ENCODE measurements at places on chromosomes 16 and 17. TPM values are rescaled to one million over a fixed set of nuclear protein-coding genes. Genes with fewer than 3 reads are reported as not detected.

The PERCC1 gene
- not detected for total RNA-seq

GRCh38 chr17:75587675-75588595 is at the start of gene MYO15B:
TSS of gene MYO15B (plus strand) at chr17:75587800. CDS start at chr17:75588058, 258 bp downstream.
- peaks cover 5% of the 10 kb centered on the region for H3K4me1 ChIP-seq
- DNase-seq, result peak; percentile 64
- no peak within 1 kb of the TSS for H3K27ac ChIP-seq
- H3K4me3 ChIP-seq, result peak within 1 kb of the TSS; percentile 39
- H3K27me3 ChIP-seq, result peaks cover 17% of the 10 kb centered on the region

- H3K36me3 ChIP-seq, result peaks cover 29% of the 10 kb centered on the region
- peak overlapping the region; percentile 94 for H3K4me3 ChIP-seq
- peak overlapping the region; percentile 86 for H3K27ac ChIP-seq
- H3K27me3 ChIP-seq, result peaks cover 33% of the 10 kb centered on the region
- peaks cover 41% of the 10 kb centered on the region for H3K4me1 ChIP-seq
- peak; percentile 74 for DNase-seq
These were observed 16.3 kb upstream of the AURKB start for GRCh38 chr17:8226536-8227237.

GRCh38 chr17:40432864-40433528 is 10.3 kb upstream of the IGFBP4 start:
- no peak for DNase-seq
- no peaks in the 10 kb centered on the region for H3K27me3 ChIP-seq
- no peak overlapping the region for H3K4me3 ChIP-seq

DNA sequence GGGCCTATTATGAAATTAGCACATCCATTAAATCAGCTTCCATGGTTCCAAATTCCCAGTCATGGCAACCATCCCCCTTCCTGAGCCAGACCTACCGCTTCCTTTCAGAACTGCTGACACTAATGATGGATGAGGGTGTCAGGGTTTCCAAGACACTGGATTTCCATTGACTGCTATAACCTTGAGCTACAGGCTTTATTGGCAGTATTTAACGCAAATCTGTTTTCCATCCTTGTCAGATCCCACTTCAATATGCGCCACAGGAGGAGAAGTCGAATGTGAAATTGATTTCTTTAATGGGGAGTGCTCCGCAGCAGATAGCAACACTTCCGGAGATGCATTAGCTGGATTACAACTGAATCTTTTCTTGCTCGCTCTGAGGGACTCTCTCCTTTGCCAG is 197.1 kb downstream of the HS3ST4 start:
- DNase-seq, result no peak
- H3K36me3 ChIP-seq, result no peaks in the 10 kb centered on the region
- H3K27me3 ChIP-seq, result no peaks in the 10 kb centered on the region
- peak overlapping the region; percentile 32 for H3K27ac ChIP-seq
- peaks cover 44% of the 10 kb centered on the region for H3K4me1 ChIP-seq

The CEP295NL gene
- total RNA-seq, result 1.2 TPM

- peak overlapping the region; percentile 75 for H3K27ac ChIP-seq
- DNase-seq, result no peak
- H3K36me3 ChIP-seq, result peaks cover 2% of the 10 kb centered on the region
- H3K4me3 ChIP-seq, result no peak overlapping the region
- H3K27me3 ChIP-seq, result no peaks in the 10 kb centered on the region
These were observed 71.9 kb downstream of the N4BP1 start for GRCh38 chr16:48537909-48538745.

DNA sequence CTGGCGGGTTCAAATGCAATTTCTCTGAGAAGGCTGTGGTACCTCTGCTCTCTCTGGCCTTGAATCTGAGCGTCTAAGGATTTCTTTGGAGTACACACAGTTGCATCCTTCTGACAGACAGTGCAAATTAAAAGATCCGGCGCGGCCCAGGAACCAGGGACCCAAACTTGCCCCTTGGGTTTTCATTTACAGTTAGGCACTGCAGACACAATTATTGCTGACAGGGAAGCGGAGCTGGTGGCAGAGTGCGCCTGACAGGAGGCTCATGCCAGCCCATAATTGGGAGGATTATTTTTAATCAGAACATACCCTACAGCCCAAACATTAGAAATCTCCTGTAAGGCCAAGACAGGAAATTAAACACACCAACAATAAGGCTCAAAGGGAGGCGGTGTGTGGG is 1023.4 kb upstream of the RBFOX1 start:
- no peaks in the 10 kb centered on the region for H3K4me1 ChIP-seq
- H3K4me3 ChIP-seq, result no peak overlapping the region
- no peaks in the 10 kb centered on the region for H3K36me3 ChIP-seq

GRCh38 chr17:60645918-60646523 is 31.6 kb upstream of the BCAS3 start:
- H3K4me1 ChIP-seq, result peaks cover 19% of the 10 kb centered on the region
- peaks cover 11% of the 10 kb centered on the region for H3K36me3 ChIP-seq
- no peaks in the 10 kb centered on the region for H3K27me3 ChIP-seq
- no peak for DNase-seq

DNA sequence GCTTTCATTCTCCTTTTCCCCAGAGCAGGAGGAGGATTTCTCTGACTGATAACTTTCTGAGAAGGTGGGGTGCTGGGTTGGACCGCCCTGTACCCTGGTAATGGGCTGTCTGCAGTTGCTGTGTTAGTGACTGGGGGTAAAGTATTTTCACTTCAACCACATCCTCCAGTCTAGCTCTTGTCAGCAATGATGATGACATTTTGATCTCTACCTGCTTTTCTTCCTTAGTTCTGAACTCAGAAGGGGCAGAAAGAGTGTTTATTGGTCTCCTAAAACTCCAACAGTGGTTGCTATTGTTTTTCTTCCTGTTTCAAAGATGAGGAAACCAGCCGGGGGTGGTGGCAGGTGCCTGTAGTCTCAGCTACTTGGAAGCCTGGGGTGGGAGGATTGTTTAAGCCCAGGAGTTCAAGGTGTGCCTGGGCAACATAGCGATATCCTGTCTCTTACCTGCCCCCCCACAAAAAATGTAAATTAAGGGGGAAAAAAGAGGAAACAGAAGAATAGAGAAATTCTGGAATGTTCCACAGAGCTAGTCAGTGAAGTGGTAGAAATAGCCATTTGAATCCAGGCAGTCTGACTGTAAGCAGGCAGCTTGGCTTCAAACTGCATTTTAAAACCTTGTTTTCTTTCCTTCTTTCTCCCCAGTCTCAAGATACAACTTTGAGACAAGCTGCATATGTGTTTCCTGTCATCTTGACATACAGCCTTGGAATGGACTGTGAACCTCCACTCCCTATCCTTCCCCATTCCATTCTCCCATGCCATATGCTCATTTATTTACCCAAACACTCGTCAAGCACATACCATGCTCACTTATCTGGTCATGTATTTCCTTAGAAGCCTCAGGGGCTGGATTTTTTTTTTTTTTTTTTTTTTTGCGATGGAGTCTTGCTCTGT is 3.3 kb upstream of the N4BP1 start:
- H3K27ac ChIP-seq, result no peak overlapping the region
- H3K27me3 ChIP-seq, result peaks cover 5% of the 10 kb centered on the region
- peaks cover 16% of the 10 kb centered on the region for H3K4me1 ChIP-seq
- peaks cover 4% of the 10 kb centered on the region for H3K36me3 ChIP-seq

The TXNDC17 gene
- total RNA-seq, result 112 TPM

The TBC1D16 gene
- 96.2 TPM for total RNA-seq

DNA sequence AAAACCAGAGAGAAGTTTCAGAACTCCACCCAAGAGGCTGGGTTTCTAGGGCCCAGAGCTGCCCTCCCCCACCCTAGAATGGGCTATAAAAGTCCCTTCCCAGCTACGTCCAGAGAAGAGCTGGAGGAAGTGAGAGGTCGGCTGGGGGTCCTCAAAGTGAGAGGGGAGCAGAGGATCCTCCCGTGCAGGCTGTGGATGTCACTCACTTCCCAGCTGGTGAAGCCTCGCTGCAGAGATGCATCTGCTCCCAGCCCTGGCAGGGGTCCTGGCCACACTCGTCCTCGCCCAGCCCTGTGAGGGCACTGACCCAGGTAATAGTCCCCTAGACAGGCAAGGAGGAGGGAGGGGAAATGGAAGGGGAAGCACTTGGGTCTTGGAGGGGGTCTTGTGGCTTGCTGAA is at the start of gene EPX:
EPX (plus strand) TSS at position 115 of the 400 bp plus-strand sequence; CDS start at position 236, 121 bp downstream.
- peak within 1 kb of the TSS; percentile 71 for H3K27ac ChIP-seq
- DNase-seq, result no peak
- H3K4me1 ChIP-seq, result no peaks in the 10 kb centered on the region
- H3K27me3 ChIP-seq, result peaks cover 47% of the 10 kb centered on the region
- no peaks in the 10 kb centered on the region for H3K36me3 ChIP-seq

DNA sequence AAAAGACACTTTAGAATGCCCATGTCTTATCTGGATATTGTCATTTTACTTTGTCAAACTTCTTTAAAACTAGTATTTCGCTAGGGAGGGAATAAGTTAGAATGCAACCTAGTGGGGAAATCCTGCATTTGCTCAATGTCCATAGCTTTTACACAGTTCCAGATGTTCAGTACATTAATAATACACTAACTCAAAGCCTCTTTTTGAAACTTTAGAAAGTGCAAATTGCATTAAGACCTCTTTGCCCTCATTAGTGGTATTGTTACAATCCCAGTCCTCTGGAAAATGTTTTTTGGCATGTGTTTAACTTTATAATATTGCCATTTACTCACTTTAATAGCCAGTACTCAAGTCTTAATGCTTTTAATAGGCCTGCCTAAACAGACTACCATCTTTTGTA is 106.8 kb downstream of the BRIP1 start:
- H3K4me3 ChIP-seq, result no peak overlapping the region
- no peaks in the 10 kb centered on the region for H3K4me1 ChIP-seq
- no peak for DNase-seq
- peaks cover 37% of the 10 kb centered on the region for H3K36me3 ChIP-seq

The GRAPL gene
- total RNA-seq, result 1.2 TPM

GRCh38 chr17:62083651-62084050 is 18.6 kb upstream of the MED13 start:
- H3K4me1 ChIP-seq, result no peaks in the 10 kb centered on the region
- H3K4me3 ChIP-seq, result no peak overlapping the region
- no peak for DNase-seq
- no peaks in the 10 kb centered on the region for H3K27me3 ChIP-seq
- H3K27ac ChIP-seq, result no peak overlapping the region

The OR4D1 gene
- total RNA-seq, result not detected

GRCh38 chr17:12519956-12520594 is 145.6 kb upstream of the MYOCD start:
- H3K4me3 ChIP-seq, result no peak overlapping the region
- H3K4me1 ChIP-seq, result peaks cover 4% of the 10 kb centered on the region
- no peak for DNase-seq
- no peaks in the 10 kb centered on the region for H3K27me3 ChIP-seq

The GRIN2C gene
- 0.02 TPM for total RNA-seq

DNA sequence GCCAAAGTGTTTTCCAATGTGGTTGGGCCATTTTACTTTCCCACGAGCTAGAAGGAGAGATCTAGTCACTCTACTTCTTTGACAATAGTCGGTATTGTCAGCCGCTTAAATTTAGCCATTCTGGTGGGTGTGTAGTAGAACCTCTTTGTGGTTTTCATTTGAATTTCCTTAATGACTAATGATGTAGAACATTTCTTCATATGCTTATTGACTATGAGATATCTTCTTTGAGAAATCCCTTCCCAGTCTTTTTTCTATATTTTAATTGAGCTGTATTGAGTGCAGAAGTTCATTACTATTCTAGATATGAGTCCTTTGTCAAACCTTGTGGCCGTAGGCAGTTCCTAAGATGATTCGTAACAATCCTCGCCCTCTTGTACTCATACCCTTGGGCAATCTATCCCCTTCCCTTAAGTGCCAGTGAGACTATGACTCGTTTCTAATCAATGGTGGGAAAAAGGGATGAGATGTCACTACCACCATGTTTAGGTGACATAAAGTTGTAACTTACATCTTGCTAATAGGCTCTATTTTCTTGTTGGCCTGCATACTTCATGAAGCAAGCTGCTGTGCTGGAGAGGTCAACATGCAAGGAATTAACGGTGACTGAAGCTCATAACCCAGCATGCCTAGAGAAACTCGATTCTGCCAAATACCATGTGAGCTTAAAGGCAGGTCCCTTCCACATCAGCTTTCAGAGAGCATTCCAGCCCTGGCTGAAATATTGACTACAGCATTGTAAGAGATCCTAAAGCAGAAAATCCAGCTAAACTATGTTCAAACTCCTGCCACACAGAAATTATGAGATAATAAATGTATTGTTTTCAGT is 817.9 kb upstream of the SOX9 start:
- H3K27ac ChIP-seq, result no peak overlapping the region
- no peaks in the 10 kb centered on the region for H3K27me3 ChIP-seq
- H3K4me3 ChIP-seq, result no peak overlapping the region
- H3K4me1 ChIP-seq, result no peaks in the 10 kb centered on the region
- DNase-seq, result no peak
- peaks cover 10% of the 10 kb centered on the region for H3K36me3 ChIP-seq

DNA sequence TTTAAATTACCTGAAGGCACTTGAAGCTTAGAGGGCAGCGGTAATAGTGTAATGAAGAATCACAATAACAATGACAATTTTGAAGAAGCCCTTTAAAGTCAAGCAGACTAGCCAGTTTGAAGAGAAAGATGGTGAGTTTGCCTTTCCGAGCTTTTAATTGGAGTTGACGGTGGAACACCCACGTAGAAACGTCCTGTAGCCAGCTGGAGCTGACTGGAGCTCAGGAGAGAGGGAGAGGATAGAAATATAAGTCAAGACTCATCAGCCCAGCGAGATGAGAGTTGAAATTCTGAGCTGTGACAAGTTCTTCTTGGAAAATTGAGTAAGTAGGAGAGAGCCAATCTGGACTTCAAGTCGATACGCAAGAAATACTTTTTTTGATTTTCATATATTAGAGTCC is 91.7 kb upstream of the CACNG3 start:
- no peak for DNase-seq
- no peaks in the 10 kb centered on the region for H3K4me1 ChIP-seq
- H3K27ac ChIP-seq, result no peak overlapping the region

DNA sequence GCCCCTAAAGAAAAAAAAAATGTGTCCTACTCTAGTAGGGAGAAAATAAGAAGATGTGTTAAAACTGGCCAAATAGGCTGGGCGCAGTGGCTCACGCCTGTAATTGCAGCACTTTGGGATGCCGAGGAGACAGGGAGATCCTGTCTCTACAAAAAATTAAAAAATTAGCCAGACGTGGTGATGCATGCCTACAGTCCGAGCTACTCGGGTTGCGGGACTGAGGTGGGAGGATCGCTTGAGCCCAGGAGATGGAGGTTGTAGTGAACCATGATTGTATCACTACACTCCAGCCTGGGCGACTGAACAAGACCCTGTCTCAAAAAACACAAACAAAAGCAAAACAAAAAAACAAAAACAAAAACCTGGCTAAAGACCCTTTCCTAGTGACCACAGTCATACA is 15.9 kb downstream of the ZFHX3 start:
- no peaks in the 10 kb centered on the region for H3K36me3 ChIP-seq
- no peak for DNase-seq
- H3K27ac ChIP-seq, result peak overlapping the region; percentile 53
- peak overlapping the region; percentile 86 for H3K4me3 ChIP-seq
- no peaks in the 10 kb centered on the region for H3K27me3 ChIP-seq

The KRT32 gene
- total RNA-seq, result not detected
